ENCODE measurements at places on chromosomes 1 and 21.

DNA sequence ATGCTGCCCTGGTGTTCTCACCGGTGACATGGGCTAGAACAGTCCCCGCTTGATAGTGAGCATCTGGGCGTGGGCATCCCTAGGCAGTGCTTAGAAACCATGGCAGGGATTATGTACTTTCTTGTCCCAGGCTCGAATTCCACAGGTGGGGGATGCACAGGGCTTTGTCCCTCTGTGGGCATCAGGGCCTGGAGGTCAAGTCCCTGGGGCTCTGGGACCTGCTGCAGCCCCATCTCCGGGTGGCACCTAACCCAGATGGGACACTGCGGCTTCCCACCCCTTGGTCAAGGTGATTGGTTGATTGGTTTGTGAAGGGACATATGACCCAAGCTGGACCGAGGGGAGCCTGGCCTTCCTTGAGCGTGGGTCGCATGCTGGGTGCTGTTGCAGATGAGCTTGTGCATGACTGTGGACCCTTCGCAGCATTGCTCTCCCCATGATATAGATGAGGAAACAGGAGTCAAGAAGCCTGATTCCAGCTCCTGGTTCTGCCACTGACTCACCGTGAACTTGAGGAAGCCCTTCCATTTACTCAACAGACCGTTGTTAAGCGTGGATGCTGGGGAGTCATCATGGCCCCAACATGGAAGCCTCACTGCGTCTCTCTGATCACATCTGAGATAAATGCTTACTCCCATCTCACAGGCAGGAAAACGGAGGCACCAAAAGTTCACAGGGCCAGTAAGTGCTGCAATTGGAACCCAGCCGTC, 64.0 kb upstream of the RUNX3 start:
- DNase-seq: no peak

- no peak for DNase-seq
These were observed 172.7 kb downstream of the TGFBR3 start for GRCh38 chr1:91712981-91713841.

DNA sequence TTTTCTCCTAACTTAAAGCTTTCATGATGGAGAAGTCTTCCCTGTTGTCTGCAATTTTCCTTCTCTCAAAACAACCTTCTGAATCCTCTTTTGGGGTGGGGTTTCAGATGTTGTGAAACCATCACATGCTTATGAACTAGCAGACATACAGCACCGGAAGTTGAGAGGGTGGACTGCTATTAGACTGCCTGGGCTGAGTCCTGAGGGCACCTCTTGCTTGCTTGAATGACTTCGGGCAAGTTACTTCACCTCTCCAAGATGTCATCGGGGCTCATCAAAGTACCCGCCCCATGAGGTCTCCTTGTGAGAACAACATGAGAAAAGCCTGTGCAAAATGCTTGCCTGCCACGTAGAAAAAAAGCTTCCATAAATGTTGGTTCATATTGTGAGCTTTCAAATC, 89.6 kb downstream of the CCDC185 start:
- DNase-seq: no peak

- peak; percentile 4 for DNase-seq
These were observed 22.5 kb downstream of the DISP3 start for GRCh38 chr1:11501491-11501897.

- DNase-seq: no peak
These were observed 9.7 kb upstream of the FMOD start for GRCh38 chr1:203360547-203361185.

- DNase-seq: no peak
These were observed 34.6 kb upstream of the CHIT1 start for GRCh38 chr1:203264052-203264501.

DNA sequence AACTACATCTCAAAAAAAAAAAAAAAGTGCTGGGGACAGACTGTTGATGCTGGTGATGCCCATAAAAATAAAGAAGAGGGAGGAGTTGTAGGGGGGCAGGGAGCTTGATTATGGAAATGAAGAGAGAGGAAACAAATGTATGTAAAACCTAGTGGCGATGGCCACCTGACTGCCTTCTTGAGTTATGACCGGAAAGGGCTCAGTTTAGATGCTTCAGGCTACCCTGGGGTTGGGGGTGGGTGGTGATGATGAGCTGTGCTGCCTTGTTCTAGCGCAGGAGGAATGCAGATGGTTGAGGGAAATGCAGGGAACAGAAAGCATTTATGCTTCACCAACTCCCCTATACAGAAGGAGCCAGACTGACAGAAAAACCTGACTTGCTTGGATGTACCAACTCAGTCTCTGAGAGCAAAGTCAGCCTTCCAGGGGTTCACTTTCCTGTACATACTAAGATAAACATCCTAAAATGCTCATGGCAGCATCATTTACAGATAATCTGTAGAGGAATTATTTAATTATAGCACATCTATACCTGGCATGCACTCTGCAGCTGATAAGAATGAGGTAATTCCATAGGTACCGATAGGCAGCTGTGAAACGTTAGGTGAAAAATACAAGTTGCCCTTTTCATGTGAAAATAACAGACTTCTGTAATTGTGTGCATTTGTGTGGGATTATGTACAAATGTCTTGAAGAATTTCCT, 8.0 kb upstream of the BCAR3 start:
- no peak for DNase-seq

DNA sequence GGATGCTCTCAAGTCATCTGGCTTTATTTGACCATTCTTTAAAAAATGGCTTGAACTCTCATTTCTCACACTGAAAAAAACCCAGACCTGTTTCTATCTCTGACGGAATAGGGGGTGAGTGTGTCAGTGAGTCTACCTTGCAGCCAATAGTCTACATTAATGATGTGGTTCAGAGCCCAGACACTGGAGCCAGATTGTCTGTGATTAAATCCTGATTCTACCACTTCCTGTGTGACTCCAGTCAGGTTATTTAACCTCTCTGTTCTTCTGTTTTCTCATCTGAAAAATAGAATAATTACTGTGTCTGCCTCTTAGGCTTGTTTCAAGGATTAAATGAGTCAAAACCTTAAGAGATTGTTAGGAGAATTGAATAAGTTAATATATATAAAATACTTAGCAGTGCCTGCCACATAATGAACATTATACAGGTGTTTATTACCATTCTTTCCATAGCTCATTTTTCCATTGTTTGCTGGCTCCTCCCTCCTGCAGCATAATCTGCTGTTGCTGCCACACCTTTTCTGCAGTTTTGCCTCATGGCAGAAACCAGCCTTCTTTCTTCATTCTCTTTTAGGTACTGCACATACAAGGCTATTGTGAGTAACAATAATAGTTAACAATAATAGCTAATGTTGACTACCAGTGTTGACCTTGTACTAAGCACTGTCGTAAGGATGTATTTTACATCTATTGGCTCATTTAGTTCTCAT, 157.6 kb upstream of the IVNS1ABP start:
- DNase-seq: no peak

GRCh38 chr1:70256664-70257063, 35.5 kb downstream of the SRSF11 start:
- no peak for DNase-seq

DNA sequence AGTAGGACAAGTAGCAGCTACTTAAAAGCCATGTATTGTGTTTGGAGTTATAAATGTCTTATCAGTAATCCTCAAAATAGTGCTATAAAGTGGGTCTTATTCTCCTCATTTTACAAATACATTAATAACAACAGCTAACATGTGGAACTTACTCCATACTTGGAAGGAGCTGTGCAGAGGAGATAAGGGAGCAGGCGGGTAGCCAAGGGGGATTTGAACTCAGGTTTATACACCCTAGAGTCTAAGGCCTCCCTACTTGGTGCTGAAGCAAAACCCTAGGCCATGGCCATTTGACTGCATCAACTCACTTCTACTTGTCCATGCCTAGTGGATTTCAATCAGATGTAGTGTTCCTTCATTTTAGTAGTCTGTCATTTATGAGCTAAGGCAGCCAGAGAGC, 72.1 kb downstream of the LMO4 start:
- no peak for DNase-seq

- DNase-seq: peak; percentile 72
These were observed 20.6 kb downstream of the TCEA3 start for GRCh38 chr1:23403735-23404486.

- no peak for DNase-seq
These were observed 25.1 kb downstream of the CNN3 start for GRCh38 chr1:94901841-94902240.

- no peak for DNase-seq
These were observed 13.8 kb downstream of the TP53BP2 start for GRCh38 chr1:223831755-223832636.

DNA sequence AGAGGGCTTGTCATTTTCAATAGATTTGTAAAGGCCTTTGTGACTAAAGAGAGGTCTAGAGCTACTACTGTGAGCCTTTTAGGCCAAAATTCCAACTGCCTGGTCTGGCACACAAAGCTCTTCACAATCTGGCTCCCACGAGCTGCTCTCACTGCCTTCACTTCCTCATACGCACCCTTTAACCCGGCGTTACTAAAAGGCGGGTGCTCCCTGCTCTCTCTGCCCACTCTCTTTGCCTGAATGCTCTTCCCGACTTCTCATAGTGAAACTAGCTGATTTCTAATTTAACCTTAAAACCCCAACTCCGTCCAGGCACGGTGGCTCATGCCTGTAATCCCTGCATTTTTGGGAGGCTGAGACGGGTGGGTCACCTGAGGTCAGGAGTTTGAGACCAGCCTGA, 14.2 kb downstream of the BSDC1 start:
- no peak for DNase-seq

- DNase-seq: no peak
These were observed 3.3 kb downstream of the ZBTB18 start for GRCh38 chr1:244054247-244054923.

DNA sequence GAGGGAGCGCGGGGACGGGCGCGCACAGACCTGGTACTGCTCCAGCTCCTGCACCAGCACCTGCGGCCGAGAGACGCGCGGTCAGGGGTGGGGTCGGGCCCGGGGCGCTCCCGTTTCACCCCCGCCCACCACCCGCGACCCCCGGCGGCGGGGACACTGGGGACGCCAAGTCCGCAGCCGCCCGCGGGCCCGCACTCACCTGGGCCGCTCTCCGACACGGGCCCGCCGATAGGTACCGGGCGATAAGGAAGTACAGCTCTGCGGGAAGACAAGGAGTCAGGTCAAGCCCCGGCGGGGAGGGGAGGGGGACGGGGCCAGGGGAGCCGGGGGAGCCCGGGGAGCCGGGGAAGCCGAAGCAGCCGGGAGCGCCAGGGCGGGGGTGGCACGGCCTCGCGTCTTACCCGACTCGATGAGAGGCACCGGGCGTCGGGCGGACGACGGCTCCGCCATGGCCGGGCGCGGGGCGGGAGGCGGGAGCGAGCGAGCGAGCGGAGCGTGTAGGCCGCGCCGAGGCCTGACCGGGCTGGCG, 326 bp downstream of the BRWD1 start:
- no peak for DNase-seq

DNA sequence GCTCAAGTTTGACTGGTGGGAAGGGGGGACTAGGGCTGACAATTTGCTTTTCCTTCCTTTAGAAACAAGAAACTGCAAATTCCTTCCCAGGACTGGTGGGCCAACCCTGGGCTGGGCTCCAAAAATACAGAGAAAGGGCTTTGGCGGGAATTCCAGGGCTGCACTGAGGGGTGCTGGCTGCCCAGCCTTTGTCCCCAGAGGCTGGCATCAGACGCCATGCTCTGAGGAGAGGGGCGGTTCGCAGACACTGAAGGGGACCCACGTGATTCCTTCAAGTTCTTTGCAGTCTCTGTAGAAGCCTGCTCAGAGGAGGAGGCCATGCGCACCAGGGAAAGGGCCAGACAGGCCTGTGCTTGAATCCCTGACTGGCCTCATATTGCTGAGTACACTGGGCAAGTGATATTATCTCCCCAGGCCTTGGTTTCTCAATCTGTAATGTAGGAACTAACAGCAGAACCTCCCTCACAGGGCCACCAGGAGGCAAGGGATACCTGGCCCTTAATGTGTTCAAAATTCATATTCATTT, 119.5 kb downstream of the EPHB2 start:
- DNase-seq: no peak

DNA sequence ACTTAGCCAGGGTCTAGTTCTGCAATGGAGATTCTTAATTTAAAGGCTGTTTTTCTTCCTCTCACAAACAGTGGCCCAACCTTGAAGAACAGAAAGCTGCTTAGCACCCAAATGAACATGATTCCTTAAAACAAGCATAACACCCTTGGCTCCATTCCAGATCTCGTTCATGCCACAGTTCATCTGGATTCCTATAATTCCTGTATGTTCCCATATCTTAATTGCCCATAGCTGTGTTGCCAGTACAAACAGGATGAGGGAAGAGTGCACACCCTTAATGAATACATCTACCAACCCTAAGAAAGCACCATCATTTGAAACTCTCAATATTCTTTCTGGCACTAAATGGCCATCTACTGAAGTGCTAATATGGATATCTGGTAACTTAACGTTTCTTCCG, 45.5 kb downstream of the TGFB2 start:
- DNase-seq: no peak

GRCh38 chr1:91092503-91092902, 70.7 kb upstream of the ZNF644 start:
- no peak for DNase-seq

DNA sequence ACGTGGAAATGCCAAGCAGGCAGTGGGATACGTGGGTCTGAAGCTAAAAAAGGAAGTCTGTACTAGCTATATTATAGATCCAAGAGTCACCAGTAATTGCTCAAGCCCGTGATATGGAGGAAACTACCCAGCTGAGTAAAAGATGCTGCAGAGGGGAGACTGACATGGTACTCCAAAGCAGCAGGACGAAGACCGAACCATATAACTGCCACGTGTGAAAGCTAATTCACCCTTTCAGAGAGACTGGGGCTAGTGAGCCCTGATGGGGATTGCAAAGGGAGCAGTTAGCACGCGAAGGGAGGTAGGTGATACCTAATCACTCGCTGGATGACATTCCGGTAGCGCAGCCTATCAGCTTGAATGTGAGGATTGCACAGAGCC, 316 bp downstream of the AP4B1 start:
- no peak for DNase-seq

GRCh38 chr1:151655371-151655770, 43.5 kb downstream of the SNX27 start:
- no peak for DNase-seq

GRCh38 chr1:17546946-17547670, 7.6 kb downstream of the ARHGEF10L start:
- DNase-seq: no peak

DNA sequence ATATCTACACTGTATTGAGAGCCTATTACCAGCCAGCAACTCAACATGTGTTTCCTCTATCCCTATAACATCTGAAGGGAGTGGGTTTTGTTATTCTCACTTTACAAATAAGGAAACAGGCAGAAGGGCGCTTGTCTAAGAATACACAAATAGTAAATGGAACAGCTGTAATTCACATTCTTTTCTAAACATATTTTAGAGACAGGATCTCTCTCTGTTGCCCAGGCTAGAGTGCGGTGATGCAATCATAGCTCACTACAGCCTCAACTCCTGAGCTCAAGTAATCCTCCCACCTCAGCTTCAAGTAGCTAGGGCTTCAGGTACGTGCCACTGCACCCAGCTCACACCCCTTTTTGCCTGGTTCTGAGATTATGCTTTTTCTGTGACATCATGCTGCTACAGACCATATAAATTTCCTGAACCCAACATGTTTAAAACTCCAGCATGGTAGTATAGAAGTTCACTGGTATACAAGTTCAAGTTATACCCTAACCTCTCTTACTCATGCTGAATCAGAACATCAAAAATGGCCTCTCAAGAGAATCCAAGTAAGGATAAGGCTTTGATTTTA, 8.6 kb upstream of the TACSTD2 start:
- no peak for DNase-seq

Measured in activated effector memory CD4-positive, alpha-beta T cell treated with Interleukin-2 at 50 U/mL for 16 hours (primary cell).